ENCODE measurements at places on chromosomes 3 and 15.
A peak's percentile ranks its signal among the peaks of the same experiment; 100 is the strongest.

- no peak for DNase-seq
These were observed 23.9 kb downstream of the LINGO1 start for GRCh38 chr15:77608774-77609173.

DNA sequence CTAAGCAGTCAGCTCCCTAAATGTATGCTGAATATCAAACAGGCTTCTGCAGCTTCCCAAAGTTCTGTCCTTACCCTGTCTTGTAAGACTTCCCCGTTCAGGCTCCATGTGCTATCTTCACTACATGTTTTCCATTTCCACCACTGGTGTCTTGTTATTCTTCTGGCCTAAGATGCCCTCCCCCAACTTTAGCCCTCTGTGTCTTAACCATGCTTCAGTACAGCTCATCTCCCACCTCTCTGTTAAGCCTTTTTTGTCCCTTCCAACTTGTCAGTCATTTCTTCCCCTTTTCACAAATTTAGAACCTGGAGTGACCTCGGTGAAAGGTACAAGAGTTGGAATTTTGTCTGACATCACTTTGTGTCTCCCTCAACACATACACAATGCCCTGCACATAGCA is 151.7 kb upstream of the TBL1XR1 start:
- DNase-seq = no peak

DNA sequence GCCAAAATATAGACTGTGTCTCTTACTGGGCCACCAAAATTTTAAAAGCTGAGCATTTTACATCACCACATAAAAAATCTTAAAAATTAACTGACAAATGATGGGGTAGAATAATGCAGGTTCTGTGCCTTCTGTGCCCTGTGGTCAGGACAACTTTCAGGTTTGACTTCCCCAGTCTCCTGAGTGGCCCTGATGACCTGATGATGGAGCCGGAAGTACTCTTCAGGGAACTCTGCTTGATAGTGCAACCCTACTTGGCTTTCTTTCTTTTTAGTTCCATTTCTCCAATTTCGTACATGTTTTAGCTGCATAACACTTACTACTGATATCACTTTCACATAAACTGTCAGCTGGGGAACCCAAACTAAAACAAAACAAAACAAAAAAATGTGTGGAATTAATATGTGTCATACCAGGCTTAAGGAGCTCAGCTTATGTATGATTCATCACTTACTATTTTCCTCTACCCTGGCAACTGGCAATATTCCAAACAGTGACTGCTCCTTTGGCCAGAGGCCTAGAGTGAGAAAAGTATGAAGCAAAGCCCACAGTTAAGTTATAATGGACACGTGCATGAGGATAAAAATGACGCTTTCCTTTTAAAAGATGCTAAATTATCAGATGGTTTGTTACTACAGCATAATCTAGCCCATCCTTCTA is 194.3 kb downstream of the BCHE start:
- peak; percentile 96 for DNase-seq

- DNase-seq = no peak
These were observed 41.8 kb downstream of the ZNF710 start for GRCh38 chr15:90042766-90043529.

- peak; percentile 1 for DNase-seq
These were observed 257.1 kb upstream of the TRIM42 start for GRCh38 chr3:140420621-140421357.

GRCh38 chr15:72778796-72779195 is 4.8 kb downstream of the ADPGK start:
- DNase-seq = no peak

DNA sequence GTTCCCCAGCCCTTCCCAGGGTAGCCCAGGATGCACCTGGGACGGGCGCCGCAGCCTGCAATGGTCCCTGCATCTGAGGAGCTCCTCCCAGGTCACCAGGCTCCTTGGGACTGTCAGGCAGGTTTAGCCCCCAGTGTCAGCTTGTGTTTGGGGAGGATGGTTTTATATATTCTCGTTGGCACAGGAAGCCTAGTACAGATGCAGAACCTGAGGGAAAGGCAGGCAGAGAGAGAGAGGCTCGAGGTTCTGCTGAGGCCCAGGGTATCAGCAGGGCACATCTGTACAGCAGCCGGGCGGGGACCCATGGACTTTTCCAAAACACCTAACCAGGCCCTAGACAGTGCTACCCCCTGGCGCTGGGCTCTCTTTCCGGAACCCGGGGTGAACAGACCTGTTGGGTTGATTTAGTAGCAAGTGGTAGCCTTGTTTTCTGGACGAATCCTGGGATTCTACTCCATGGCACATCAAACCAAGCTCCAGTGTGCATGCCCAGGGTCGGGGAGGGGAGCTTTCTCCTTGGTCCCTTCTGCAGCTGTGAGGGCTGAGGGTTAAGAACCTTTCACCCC is 8.6 kb downstream of the PAK6 start:
- no peak for DNase-seq

- DNase-seq = no peak
These were observed 22.8 kb downstream of the PTPRG start for GRCh38 chr3:61583890-61584875.

GRCh38 chr3:42652611-42653302 is 740 bp upstream of the ZBTB47 start:
- DNase-seq = peak; percentile 34

DNA sequence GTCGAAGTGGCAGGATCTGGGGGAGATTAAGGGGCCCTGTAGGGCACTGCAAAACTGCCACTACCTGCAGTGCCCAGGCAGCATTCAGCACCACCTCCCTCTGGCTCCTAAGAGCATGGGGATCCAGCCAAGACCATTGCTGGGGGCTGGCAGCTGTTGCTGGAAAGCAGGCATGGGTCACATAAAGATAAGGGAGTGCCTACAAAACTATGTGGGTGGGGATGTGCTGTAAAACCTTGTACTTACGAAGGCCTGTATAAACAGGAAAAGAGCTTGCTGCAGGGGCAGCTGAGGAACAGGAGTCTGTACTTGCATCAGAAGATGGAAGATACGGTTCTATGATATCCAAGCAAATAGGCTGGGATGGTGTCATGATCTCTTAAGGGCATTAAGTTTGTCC is 27.1 kb downstream of the IL20RB start:
- DNase-seq = peak; percentile 16

- DNase-seq = no peak
These were observed 567.8 kb downstream of the EPHB1 start for GRCh38 chr3:135362889-135363288.

GRCh38 chr15:71880276-71880675 is 69.9 kb downstream of the NR2E3 start:
- no peak for DNase-seq

- no peak for DNase-seq
These were observed 150.3 kb downstream of the ALCAM start for GRCh38 chr3:105516972-105517371.

GRCh38 chr3:43024181-43024885 is 45.2 kb downstream of the GASK1A start:
- DNase-seq = no peak

DNA sequence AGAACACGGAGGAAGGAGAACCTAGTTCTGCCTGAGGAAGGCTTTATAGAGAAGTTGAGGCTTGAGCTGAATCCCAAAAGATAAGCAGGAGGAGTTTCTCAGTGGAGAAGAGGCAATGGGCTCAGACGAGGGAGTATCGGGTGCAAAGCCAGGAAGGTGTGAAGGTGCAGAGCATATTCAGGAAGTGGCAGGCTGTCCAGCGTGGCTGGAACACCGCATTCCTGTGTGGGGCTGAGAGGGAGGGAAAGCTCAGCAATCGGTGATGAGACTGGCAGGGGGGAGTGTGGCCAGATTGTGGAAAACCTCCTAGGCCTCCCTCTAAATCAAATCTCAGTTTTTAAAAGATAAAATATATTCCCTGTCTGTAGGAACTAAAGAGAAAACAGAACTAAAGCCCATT is 63.0 kb downstream of the ARHGAP31 start:
- no peak for DNase-seq

GRCh38 chr3:194009892-194010533 is 125.9 kb upstream of the HES1 start:
- no peak for DNase-seq

DNA sequence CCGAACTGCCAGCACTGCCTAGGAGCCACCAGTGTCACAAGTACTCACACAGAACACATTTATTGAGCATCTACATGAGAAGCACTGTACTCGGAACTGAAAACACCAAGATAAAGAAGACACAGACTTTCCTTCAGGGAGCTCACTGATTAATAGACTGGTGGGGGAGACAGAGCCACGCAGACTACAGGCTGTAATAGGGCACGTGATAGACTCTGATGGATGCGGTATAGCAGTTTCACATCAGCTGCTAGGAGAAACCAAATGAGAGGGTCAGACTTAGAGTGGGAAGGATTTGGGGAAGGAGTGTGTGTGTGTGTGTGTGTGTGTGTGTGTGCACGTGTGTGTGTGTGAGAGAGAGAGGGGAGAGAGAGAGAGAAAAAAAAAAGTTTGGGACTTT is 12.1 kb downstream of the EPHB1 start:
- no peak for DNase-seq

DNA sequence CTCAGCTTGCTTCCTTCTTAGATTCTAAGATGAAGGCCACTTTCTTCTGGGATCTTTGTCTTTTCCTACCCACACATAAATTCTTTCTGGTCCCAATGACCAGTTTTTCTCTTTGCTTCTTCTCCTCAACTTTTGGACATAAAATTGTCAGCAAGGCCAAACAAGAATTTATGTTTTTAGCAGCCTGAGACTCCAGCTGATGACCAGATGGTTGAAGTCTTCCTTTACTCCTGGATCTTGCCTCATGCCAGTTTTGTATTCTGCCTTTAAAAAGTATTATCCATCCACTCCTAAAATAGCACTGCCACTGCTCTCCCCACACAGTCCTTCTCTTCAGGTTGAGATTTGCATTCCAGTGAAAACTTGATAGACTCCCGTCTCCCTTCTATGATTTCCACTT is 236.0 kb downstream of the VPS13C start:
- DNase-seq = no peak

DNA sequence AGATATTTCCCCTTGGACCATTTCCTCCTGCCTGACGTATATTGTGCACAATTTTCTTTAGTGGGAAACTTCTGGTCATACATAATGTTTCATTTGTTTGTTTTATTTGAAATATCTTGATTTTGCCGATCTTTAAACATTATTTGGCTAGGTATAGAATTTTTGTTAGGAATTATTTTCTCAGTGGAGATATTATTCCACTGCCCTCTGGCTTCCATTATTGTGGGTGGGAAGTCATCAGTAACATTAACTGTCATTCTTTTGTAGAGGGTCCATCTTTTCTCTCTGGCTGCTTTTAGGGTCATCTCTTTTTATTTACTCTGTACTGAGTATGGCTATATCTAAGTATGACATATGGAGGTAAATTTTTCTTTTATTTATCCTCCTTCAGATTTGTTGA is 135.5 kb upstream of the LIPC start:
- DNase-seq = no peak

Measured in AG04450 (cell line).